Fibroblast of villous mesenchyme (primary cell): ENCODE measurements at places on chromosomes 1 and 21. TPM values are rescaled to one million over a fixed set of nuclear protein-coding genes. Genes with fewer than 3 reads are reported as not detected.

Gene CD34
- 0.32 and 0.43 TPM in 2 replicates for total RNA-seq

GRCh38 chr21:46626536-46626935, 8.9 kb upstream of the PRMT2 start:
- no peak for DNase-seq

- peak; percentile 77 for DNase-seq
These were observed 159.4 kb upstream of the UBE2U start for GRCh38 chr1:64043976-64044375.

Gene VHLL
- total RNA-seq, result 0.32 TPM in 1 of 2 replicates, not detected in the other

DNA sequence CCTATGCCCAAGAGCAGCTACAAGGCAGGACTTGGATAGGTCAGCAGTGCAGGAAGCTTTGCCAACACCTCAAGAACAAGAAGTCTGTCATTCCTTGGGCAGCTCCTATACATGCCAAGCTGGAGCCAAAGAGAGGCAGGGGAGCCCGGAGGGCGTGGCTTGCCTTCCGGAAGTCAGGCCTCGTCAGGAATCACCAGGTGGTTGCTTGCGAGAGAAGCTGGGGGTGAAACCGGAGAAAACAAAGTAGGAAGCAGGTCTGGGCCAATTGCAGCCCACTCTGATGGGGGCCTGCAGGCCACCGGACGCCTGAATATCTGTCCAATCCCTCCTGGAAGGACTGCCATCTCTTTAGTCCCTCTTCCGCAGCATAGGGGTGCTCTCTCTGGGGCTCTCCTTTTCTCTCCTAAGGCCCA, 794 bp upstream of the FAM76A start:
- DNase-seq, result no peak

Gene NUAK2
- 7.1 and 12.1 TPM in 2 replicates for total RNA-seq

Gene PAPPA2
- 1.3 and 1.6 TPM in 2 replicates for total RNA-seq

- DNase-seq, result no peak
These were observed 17.4 kb downstream of the NDUFS5 start for GRCh38 chr1:39043513-39043912.

DNA sequence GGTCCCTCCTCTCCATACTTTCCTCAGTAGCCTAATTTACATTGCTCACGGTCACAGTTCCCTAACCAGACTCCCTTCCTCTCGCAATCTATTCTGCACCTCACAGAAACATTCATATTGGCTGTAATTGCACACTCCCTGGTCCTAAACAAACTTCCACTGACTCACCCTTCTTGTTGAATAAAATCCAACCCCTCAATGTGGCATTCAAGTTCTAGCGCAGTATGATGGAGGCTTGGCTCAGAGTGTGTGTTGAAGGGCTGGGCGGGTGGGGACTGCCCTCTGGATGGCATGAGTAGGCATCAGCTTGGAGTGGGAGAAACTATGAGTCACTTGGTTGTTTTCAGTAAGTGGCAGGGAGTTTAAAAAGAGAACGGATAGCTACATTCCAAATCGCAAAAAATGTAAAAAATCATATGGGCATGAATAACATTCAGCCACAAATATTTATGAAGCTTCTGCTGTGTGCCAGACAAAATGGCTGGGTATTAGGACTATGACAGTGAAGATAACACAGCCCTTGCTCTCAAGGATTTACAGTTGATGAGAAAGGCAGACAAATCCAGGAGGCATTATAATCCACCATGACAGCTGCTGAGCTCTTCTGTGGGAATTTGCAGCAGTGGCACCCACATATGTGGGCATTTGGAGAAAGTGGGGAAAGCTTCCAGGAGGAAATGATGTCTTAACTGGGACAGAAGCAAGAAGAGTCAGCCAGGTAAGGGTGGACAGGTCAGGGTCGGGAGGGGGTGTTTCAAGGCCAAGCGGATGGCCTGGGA, 42.2 kb upstream of the LYST start:
- peak; percentile 94 for DNase-seq

Gene RGL1
- total RNA-seq, result 33.2 and 44.1 TPM in 2 replicates

- DNase-seq, result peak; percentile 26
These were observed 113.8 kb downstream of the DPYD start for GRCh38 chr1:97806996-97807520.

DNA sequence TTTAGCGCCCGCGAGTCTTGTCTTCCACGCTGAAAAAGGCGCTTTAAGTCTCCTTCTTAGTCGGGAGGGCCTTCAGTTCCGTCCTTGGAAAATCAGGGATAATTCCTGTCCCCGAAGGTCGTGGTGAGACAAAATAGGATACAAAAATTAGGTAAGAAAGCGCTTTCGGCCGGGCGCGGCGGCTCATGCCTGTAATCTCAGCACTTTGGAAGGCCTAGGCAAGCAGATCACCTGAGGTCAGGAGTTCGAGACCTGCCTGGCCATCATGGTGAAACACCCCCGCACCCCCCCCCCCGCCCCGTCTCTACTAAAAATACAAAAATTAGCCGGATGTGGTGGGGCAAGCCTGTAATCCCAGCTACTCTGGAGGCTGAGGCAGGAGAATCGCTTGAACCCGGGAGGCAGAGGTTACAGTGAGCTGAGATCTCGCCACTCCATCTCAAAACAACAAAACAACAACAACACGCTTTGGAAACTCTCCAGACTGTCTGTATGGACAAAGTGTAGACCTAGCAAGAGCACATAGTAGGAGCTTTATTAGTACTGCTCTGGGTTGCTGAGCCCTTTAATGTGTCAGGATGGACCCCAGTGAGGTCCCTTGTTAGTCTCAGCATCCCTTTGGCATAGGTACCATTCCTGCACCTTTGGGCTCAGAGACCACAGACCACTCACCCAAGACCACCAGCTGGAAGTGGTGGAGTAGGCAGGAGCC, 790 bp upstream of the TMEM54 start:
- DNase-seq, result no peak

DNA sequence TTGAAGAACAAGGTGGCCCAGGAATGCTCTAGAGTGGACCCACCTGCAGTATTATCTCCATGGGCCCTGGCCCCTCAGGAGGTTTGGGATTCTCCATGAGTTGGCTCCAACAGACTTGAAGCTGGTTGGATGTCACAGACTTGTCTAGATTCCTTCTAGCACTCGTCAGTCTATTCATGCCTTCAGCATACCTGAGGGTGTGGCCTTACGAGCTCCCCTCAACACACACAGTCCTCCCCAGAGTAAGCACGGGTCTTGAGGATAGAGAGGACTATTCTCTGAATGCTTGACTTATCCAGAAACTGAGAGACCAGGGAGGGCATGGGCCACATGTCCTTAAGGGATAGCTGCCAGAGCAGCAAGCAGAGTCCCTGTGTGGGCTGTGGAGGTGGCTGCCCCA, 45.9 kb upstream of the COL6A1 start:
- peak; percentile 18 for DNase-seq

Gene TRIM17
- total RNA-seq, result under 0.01 and 0.43 TPM in 2 replicates

GRCh38 chr1:245871915-245872314, 635.2 kb downstream of the SMYD3 start:
- peak; percentile 80 for DNase-seq

- DNase-seq, result no peak
These were observed 10.6 kb downstream of the ADARB1 start for GRCh38 chr21:45084881-45085536.

DNA sequence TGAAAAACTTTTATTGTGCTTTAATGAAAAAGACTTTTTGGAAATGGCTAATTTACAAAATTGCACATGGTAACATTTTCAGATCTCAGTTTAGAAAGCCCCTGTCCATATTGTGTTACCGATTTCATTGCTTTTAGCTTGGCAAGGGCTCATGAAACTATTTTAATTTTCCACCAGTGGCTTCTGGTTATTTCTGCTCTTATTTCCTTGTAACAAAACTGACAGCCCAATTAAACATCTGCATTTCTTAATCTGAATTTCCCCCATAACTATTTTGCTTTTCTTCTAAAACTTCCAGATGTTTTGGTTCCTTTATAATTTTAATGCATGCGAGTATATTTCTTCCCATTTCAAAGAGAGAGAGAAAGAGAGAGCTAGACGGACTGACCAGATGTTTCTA, 264.8 kb downstream of the PTPRC start:
- no peak for DNase-seq

GRCh38 chr1:92820551-92820950, 11.3 kb upstream of the RPL5 start:
- no peak for DNase-seq

GRCh38 chr1:198641501-198641900, 2.7 kb downstream of the PTPRC start:
- DNase-seq, result no peak

Gene HSPB7
- 1.7 and 3.5 TPM in 2 replicates for total RNA-seq

Gene RGS8
- total RNA-seq, result not detected in 2 replicates

Gene ADAMTSL4
- total RNA-seq, result 2.9 and 8.6 TPM in 2 replicates

- peak; percentile 81 for DNase-seq
These were observed 93.3 kb downstream of the SSBP3 start for GRCh38 chr1:54312796-54313316.

GRCh38 chr1:161244888-161245287, 6.9 kb upstream of the NR1I3 start:
- no peak for DNase-seq

Gene KLF17
- total RNA-seq, result under 0.01 TPM in 2 replicates

DNA sequence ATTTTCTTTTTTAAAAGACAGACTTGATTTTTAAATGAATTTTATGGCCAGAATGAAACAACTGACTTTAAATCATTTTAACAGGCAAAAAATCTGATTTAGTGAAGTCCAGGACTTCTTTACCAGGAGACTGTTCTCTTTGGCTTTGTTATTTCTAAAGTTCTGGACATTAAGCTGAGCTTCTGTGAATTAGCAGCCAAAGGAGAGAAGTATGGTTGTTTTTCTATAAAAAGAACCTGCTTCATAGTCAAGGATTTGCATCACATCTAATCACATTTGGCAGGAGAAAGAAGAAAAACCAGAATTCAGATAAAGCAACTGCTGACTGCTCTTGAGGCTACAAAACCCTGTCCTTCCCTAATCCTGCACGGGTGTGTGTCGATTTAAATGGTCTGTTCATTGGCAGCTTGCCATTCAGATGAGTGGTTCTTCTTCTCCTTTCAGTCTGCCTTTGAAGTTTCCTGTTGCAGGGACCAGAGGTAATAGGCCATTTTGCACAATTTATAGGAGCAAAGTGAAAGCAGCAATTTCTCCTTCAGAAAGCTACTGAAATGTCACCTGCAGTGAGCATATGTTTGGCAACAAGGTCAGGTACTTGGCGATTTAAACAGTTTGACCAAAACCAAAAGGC, 215.4 kb downstream of the OLFM3 start:
- no peak for DNase-seq

GRCh38 chr1:43747736-43748135, 40.4 kb downstream of the ST3GAL3 start:
- no peak for DNase-seq

Gene CLCA4
- not detected in 2 replicates for total RNA-seq

DNA sequence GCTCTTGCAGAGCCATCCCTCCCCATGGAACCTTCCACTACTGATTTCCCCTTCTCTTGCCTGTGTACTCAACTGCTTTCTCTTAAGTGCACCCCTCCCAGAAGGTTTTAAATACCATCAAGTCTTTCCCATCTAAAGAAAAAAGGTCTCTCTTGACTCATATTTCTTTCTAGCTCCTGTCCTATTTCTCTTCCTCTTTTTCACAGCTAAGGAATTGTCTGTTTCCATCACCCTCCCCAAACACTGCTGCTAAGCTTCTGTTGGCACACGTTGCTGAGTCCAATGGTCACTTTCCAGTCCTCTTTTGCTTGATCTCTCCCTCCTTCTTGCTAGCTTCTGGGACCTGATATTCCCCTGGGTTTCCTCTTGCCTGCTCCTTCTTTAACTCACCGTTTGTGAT, 13.3 kb upstream of the GNL2 start:
- no peak for DNase-seq

Gene PCP4L1
- total RNA-seq, result under 0.01 TPM in 1 of 2 replicates, not detected in the other
